ENCODE measurements at places on chromosomes 3 and 15.

DNA sequence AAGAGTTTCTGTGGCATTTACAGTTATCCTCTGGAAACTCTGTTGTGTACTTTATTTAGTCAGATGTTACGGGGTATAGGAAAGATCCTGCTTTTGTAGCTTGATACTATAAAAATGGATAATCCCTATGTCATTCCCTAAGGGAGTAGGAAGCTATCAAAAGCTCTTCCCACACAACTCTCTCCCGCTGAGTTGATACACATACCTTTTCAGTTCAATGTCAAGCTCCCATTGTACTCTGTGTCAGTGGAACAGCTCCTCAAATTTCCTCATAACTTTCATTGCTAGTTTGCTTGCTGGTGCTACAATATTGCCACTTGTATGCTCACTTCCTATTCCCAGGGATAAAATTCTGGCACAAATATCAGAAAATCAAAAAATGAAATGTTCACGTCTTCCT lies 893.3 kb upstream of the GBE1 start:
- DNase-seq: no peak

DNA sequence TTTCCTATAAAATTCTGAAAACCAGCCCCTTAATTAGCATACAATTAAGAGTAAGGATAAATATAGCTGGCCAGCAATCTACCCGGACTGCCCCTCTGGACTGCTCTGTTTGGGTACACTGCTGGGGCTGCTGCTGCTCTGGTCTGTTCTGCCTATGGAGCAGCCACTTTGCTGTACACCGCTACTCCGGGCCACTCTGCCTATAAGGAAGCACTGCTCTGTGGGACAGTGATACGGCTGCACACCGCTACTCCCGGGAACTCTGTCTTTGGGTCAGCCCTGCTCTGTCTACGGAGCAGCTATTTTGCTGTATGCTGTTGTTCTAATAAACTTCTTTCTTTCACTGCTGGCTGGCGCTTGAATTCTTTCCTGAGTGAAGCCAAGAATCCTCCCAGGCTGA lies 316.5 kb upstream of the PLSCR5 start:
- DNase-seq: no peak

DNA sequence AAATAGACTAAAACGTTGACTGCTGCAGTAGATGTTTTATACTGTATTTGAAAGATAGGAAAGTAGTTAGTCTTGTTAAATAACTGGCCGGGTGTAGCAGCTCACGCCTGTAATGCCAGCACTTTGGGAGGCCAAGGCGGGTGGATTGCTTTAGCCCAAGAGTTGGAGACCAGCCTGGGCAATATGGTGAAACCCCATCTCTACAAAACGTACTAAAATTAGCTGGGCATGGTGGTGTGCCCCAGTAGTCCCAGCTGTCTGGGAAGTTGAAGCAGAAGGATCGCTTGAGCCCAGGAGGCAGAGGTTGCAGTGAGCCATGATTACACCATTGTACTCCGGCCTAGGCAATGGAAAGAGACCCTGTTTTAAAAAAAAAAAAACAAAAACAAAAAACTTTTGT lies 60.5 kb upstream of the ULK4 start:
- no peak for DNase-seq

DNA sequence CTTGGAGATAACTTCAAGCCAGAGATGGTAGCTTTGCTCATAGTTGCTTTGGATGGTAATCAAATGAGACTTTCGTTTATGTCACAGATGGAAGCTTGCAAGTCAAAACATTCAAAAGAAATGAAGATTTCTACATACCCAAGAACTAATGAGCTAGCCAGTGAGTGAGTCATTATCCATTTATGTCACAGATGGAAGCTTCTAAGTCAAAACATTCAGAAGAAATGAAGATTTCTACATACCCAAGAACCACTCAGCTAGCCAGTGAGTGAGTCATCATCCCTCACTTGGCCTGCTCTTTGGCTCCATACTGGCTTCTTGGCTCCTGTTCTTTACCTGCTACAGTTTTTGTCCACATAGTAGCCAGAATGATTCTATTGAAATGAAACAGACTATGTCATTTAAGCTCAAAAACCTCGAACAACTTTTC lies 559.8 kb upstream of the CBLB start:
- peak; percentile 100 for DNase-seq

- DNase-seq: no peak
Measured at GRCh38 chr15:93296759-93297500, 207.9 kb upstream of the RGMA start.

- no peak for DNase-seq
Measured at GRCh38 chr3:116757315-116757714, 47.7 kb downstream of the TUSC7 start.

- DNase-seq: no peak
Measured at GRCh38 chr3:62376906-62377877, 3.8 kb upstream of the FEZF2 start.

GRCh38 chr3:116020989-116021388 lies 397.7 kb downstream of the GAP43 start:
- no peak for DNase-seq

DNA sequence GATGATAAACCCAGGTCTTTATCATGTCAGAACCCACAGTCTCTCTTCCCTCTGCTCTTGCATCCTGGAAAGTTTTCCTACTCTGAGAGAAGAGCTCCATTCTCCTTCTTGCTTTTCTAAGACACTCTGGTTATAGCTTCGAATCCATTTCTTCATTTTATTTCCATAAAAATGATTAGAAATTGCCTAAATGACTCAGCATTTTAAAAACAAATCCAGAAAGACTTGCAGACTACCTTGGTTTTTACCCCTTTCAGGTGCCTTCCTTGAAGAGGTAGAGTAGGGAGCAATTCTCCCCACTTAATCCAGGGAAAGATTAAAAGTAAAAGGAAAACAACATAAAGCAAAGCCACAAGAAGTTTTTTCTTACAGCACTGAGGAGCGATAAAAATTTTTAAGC lies 1256.0 kb downstream of the ROBO1 start:
- DNase-seq: no peak

- DNase-seq: no peak
Measured at GRCh38 chr3:154170300-154170699, 49.1 kb downstream of the ARHGEF26 start.

DNA sequence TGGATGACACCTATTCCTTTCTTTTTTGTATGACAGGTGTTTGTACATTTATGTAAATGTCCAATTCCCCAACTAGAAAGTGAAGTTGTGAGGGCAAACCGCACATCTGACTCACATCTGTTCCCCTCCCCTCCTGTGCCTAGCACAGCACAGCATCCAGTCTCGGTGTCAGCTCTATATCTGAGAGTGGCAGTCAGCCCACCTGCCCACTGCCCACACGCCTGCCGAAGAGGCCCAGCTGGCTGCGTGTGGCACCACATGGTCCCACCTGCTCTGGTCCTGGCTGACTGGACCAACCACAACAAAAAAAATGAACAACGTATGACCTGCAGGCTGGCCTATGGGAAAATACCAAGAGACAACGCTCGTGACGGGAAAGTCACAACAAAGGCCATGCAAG lies 62.8 kb downstream of the XXYLT1 start:
- no peak for DNase-seq

- DNase-seq: no peak
Measured at GRCh38 chr15:88467935-88468528, 524 bp downstream of the MRPS11 start.

DNA sequence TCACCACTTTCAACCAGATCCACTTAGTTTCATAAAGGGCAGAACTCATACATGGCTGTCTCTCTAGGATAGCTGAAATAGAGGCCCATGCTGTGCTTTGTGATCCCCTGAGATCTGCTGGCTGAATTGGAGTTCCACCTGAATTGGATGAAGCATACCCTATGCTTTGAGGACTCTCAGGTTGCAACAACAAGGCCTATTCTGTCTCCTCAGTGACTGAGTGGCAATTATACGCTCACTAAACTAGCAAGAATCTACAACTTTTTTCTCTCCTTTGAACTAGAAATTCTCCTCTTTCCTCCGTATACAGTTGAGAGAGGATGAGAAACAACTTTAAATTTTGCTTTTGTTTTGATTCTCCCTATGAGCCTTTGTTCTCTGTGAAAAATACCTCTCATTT lies 348.7 kb downstream of the LSAMP start:
- DNase-seq: no peak

GRCh38 chr3:112012205-112012992 lies 13.7 kb downstream of the TAGLN3 start:
- DNase-seq: no peak

DNA sequence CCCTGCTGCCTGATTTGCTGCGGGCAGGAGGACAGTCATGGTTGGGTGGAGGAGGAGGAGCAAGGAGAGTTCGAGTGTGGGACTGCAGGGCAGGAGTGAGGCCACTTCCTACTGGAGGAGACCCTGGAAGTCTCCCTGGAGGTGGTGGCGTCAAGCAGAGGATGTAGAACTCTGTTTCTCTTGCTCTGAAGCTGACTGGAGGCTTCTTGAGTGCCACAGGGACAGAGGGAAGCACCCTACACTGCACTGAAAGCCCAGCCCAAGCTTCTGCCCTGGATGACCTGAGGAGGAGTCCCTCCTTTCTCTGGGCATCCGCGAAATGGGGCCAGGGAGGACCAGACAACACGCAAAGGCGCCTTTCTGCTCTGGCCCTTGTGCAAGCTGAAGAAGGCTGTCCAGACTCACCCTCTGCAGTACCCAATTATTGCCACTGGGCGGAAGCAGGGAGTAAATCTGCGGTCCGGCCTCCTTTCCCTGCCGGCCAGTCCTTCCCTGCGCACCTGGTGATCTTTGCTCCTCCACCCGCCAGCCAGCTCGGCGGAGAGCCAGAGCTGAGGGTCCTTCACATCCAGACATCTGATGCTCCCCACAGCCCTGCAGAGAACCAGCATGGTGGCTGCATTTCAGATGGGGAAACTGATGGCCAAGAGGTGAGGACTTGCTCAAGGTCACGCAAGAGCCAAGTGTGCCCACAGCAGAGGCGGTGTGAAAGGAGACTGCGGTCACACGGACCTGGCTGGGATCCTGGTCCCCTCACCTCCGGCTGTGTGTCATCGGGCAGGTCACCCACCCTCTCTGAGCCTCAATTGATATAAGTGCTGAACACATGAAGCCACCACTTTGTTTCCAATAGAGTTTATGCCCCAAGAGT lies 207.1 kb downstream of the TBC1D2B start:
- DNase-seq: peak; percentile 50

DNA sequence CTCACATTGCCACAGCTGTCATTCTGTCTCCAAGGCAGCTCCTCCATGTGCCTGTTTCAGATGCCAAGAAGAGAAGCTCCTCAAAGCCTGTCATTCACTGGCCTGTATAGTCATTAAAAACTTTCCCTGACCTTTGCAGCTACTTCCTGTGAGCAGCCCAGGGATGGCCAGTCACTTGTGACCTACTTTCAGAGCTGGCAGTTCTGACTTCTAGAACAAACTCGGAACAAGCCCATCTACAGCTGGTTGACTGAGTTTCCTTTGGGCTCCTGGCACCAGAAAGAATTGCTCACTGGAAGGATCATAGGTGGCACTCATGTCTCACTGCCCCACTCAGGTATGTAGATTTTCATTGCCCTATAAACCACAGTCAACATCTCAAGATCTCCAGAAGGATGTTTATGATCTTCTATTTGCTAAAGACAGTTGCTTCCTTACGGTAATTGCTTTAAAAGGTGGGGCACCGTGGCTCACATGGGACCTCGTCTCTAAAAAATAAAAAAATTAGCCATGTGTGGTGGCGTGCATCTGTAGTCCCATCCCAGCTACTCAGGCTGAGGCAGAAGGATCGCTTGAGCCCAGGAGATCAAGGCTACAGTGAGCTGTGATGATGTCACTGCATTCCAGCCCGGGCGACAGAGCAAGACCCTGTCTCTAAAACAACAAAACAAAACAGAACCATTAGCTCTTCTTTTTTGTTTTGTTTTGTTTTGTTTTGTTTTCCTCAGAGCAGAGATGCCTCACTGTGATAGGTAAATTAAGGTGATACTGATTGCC lies 11.2 kb upstream of the ATP13A3 start:
- no peak for DNase-seq

DNA sequence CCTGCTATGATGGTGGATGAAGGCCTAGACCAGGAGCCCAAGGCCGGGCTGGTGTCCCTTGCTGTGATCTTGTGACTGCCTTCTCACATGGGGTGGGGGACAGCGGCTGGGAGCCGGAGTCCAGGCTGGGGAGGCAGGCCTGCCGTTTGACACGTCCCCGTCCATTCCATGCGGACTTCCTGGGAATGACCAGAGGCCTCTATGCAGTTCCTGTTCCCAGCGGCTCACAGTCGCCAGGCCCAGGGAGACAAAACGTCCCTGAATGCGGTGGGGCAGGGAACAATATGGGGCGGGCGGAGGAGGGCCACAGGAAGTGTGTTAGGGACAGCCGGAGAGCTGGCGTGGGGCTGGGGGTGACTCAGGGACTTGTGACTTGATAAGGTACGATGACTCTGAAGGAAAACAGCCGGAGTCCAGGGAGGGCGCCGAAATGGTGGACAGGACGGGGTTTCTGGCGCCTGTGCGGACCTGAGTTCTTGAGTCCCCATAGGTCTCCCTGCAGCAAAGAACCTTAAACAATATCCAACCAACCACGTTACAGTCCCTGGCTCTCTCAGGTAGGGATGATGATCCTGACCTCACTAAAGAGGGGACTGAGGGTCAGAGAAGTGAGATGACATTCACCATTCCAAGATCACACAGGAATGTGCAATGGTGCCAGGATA lies 40.5 kb upstream of the SMAD6 start:
- DNase-seq: no peak

DNA sequence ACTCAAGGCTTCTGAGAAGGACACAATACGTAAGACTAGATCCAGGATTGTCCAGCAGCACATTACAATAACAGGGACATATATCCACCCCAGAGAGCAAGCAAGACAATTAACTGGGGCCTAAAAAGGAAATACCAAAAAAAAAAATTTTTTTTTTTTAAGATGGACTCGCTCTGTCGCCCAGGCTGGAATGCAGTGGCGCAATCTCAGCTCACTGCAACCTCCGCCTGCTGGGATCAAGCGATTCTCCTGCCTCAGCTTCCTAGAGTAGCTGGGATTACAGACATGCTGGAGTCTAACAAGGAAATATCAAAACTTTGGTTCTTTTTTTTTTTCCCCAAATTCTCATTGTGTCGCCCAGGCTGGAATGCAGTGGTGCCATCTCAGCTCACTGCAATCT lies 28.8 kb upstream of the IMPDH2 start:
- DNase-seq: no peak

DNA sequence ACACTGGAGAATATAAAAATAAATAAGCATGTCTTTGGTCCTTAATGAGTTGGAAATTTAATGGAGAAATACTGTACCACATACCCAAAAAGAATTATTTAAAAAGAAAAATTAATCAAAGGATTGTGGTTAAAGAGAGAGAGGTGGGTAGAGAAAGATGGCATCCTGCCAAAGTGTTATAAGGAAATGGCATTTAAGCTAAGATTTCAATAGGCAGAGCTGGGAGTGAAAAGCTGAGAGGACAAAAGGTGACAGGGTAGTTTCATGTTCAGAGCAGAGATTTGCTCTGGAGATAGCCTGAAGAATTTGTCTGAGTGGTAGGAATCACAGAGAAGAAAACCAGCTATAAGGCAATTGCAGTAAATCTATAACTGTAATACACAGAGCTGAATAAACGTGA lies 181.0 kb downstream of the SI start:
- DNase-seq: no peak

GRCh38 chr3:170562080-170562479 lies 23.8 kb downstream of the SLC7A14 start:
- no peak for DNase-seq

Measured in fibroblast of upper back skin (primary cell).